Stimulated activated CD8-positive, alpha-beta memory T cell treated with anti-CD3 and anti-CD28 coated beads, Interleukin-7, amount 100 ng/mL, for 1 hour (primary cell): ENCODE measurements at places on chromosomes 5 and 9.

DNA sequence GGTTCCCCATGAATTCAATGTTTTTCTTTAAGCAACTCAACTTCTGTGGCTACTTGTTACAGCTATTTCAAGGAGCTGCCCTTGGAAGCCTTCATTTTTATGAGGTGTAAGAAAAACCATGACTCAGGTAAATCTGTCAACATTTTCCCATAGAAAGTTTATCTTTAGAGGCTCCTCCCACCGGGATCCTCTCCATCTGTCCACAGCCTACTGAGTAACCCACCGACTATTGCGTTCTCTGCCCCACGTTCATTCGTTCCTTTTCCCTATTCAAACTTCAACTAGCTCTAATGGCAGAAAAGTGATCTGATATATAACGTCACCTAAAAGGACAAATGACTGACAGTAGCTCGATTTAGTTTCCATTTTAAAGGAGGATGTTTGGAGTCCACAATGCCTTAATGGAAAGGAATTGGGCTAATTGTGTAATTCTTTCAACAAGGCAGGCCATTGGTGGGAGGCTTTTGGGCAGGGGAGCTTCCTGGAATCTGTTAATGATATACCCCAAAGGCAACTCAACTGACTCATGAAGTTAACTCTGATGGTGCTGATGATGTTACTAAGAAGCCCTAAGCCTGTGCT, 29.3 kb upstream of the NR3C1 start:
- no peak for DNase-seq

DNA sequence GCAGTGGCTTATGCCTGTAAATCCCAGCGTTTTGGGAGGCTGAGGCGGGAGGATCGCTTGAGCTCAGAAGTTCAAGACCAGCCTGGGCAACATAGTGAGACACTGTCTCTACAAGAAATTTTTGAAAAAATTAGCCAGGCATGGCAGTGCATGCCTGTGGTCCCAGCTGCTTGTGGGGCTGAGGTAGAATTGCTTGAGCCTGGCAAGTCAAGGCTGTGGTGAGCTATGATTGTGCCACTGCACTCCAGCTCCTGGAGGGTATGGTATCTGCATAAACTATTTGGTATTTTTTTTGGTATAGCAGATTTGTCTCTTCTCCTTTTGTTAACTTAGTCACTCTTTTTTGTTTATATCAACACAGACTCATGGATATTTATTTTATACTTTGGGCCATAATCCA, 61.5 kb upstream of the TEX48 start:
- DNase-seq = no peak

GRCh38 chr5:103605277-103605676, 42.7 kb upstream of the NUDT12 start:
- DNase-seq = no peak

DNA sequence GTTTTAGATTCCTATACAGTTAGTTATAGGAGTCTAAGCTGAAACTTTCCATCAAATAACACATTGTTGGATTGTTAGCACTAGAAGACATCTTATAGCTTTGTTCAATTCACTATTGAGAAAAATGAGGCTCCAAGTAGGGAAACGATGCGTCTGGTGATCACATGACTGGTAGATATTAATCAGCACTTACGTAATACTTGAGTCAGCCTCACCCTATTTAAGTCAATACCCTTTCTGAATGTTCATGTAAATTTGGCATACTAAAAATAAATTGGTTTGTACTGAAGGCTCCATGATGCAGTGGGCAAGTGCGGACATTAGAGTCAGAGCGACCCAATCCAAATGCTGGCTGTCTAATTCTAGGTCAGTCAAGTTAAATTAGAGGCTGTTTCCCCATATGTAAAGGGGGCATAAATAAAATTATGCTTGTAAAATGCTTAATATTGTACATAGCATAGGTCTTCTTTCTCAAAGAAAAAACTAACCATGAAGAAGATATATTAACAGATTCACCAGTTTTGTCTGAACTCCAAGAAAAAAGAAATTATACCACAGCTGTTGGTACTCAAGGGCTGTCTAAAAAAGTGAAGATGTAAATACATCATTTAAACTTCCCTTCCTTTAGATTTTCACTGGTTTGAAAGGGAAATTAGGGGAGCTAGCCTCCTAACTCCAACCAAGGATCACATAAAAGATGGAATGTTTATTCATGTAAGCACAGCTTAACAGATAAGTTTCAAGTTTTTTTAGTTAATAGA, 406.6 kb upstream of the TLE4 start:
- DNase-seq = no peak

DNA sequence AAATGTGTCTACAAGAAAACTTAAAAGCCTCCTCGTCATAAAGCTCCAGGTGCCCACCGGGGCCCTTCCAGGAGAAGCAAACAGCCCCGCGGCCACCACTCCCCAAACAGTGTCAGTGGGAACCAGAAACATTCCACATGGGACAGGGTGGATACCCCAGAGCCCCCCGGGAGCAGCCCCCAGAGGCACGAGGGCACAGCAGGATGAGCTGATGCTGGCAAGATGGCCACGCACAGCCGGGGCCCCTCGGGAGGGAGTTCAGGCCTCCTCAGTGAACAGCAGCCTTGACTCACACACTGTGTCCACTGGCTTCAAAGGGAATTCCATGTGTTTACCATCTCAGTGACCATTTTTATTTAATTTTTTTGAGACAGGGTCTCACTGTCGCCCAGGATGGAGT, 10.5 kb downstream of the EXD3 start:
- no peak for DNase-seq
